Mesenchymal stem cell (in vitro differentiated cells and primary cell): ENCODE measurements at places on chromosomes 3 and 15.

DNA sequence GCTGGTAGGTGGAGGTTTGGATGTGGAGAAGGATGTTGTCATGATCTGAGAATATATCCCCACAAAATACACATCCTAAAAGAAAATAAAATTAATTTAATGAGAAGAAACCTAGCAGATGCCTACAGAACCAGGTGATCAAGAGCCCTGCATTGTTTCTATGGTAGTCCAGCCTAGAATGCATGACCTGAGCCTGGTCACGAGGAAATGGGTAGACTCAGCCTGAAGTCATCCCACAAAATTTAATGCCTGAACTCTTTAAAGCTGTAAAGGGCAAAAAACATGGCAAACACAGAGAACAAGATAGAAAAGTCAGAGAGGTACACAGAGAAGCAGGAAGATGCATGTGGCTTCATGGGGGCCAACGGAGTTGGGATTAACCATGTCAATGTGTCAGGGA is 36.0 kb downstream of the LDHAL6B start:
- no peak overlapping the region for H3K4me3 ChIP-seq
- H3K27ac ChIP-seq, result peak overlapping the region; percentile 65
- H3K4me1 ChIP-seq, result peaks cover 7% of the 10 kb centered on the region
- DNase-seq, result no peak
- no peaks in the 10 kb centered on the region for H3K27me3 ChIP-seq
- peaks cover 82% of the 10 kb centered on the region for H3K36me3 ChIP-seq

DNA sequence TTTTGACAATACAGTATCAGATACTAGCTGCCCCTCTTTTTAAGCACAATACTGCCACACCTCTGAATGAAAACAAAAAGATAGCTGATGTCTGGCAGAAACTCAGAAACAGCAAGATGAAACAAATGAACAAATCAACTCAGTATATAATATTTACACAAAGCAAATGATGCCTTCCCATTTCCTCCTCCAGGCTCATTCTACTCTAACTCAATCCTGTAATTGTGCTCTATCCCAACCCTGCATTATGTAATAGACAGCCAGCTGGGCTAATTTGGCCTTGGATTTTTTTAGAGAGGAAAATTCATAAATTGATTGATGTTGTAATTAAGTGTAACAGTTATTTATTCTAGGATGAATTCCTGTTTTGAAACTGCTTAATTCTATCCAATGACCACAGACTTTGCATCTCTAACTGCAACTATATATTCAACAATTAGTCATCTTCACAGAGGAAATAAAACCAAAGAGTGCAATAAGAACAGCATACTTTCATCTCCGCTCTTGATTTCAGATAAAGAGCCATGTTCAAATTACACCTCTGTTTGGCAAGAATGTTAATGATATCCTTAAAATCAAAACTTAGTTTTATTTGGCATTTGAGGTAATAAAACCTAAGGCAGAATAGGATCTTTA is 6.1 kb downstream of the ATG3 start:
- H3K4me1 ChIP-seq, result no peaks in the 10 kb centered on the region
- peaks cover 13% of the 10 kb centered on the region for H3K36me3 ChIP-seq
- no peaks in the 10 kb centered on the region for H3K27me3 ChIP-seq
- no peak for DNase-seq

DNA sequence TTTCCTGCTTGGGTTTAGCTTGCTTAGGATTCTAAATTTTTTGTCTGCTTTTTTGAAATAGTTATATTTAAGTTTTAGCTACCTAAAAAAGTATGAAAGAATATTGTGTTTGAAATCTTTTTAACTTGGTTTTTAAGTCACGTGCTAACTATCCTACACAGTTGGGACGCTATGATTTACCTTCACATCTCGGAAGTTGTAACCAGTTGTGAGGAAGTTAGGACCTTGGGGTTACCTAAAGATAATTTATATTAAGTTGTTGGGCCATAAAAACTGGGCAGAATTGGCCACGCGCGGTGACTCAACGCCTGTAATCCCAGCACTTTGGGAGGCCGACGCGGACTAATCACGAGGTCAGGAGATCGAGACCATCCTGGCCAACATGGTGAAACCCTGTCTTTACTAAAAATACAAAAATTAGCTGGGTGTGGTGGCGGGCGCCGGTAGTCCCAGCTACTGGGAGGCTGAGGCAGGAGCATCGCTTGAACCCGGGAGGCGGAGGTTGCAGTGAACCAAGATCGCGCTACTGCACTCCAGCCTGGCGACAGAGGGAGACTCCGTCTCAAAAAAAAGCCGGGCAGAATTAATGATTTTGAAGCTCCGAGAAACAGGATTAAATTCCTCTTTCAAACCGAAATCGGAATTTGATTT is 1.0 kb downstream of the ZFAND6 start:
- H3K4me3 ChIP-seq, result peak overlapping the region; percentile 86
- peaks cover 5% of the 10 kb centered on the region for H3K4me1 ChIP-seq
- DNase-seq, result peak; percentile 79
- no peaks in the 10 kb centered on the region for H3K36me3 ChIP-seq
- peak overlapping the region; percentile 92 for H3K27ac ChIP-seq
- peaks cover 14% of the 10 kb centered on the region for H3K27me3 ChIP-seq

- H3K4me1 ChIP-seq, result no peaks in the 10 kb centered on the region
- H3K27ac ChIP-seq, result no peak overlapping the region
- no peak for DNase-seq
- H3K27me3 ChIP-seq, result no peaks in the 10 kb centered on the region
- H3K36me3 ChIP-seq, result no peaks in the 10 kb centered on the region
These were observed 8.0 kb upstream of the KBTBD8 start for GRCh38 chr3:66989860-66990696.

GRCh38 chr3:146072824-146073223 is 88.2 kb downstream of the PLOD2 start:
- peak; percentile 56 for DNase-seq
- no peak overlapping the region for H3K4me3 ChIP-seq
- H3K27ac ChIP-seq, result no peak overlapping the region

DNA sequence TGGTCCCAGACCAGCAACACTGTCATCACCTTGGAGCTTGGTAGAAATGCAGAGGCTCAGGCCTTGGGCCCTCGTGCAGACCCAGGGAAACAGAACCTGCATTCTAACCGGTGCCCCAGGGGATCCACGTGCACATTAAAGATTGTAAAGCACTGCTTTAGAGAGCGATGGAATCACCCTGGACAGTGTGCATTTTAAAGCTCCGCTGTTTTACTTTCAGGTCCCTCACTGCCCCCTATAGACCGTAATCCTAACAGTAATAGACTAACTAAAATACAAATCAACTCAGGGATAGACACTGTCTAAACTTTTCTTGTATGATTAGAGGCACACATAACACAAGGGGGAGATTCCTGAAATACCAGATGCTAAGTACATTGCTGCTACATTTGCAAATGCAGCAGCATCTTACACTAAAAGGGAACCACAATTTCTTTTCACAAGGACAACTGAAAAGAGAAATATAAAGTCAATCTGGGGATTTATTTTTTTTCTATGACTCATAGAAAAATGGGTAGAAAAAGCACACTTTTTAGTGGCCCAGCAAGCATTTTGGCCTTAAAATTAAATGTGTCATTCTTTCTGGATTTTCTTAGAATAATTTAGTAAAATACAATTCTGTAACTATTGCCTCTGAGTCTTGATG is 10.5 kb upstream of the SH3GL3 start:
- no peak overlapping the region for H3K27ac ChIP-seq
- H3K27me3 ChIP-seq, result peaks cover 22% of the 10 kb centered on the region
- peak; percentile 51 for DNase-seq
- no peak overlapping the region for H3K4me3 ChIP-seq
- no peaks in the 10 kb centered on the region for H3K36me3 ChIP-seq

GRCh38 chr3:52333869-52334557 is 17.9 kb downstream of the DNAH1 start:
- peaks cover 11% of the 10 kb centered on the region for H3K36me3 ChIP-seq
- H3K4me1 ChIP-seq, result peaks cover 2% of the 10 kb centered on the region
- DNase-seq, result no peak
- no peaks in the 10 kb centered on the region for H3K27me3 ChIP-seq
- no peak overlapping the region for H3K4me3 ChIP-seq

DNA sequence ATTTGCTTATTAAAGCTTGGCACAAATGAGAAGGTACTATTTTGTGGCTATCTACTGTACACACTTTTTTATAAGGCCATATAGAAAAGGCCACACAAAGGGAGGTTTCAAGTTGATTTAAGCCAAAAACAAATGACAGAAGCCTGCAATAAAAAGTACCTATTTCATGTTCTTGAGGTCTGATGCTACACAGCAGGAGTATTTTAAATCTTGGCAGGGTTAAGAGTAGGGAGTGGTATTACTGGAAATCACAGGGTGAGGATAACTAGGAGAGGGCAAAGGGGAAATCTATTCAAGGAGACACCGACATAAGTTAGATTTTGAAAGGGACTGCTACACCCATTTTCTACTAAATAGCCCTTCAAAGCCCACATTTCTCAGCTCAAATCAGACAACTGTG is 146.2 kb downstream of the GREM1 start:
- no peaks in the 10 kb centered on the region for H3K27me3 ChIP-seq
- DNase-seq, result no peak
- H3K4me3 ChIP-seq, result no peak overlapping the region
- peaks cover 2% of the 10 kb centered on the region for H3K36me3 ChIP-seq

GRCh38 chr3:157282261-157283191 is 122.6 kb upstream of the CCNL1 start:
- H3K27me3 ChIP-seq, result no peaks in the 10 kb centered on the region
- no peak overlapping the region for H3K27ac ChIP-seq
- H3K36me3 ChIP-seq, result no peaks in the 10 kb centered on the region
- DNase-seq, result peak; percentile 83
- H3K4me3 ChIP-seq, result no peak overlapping the region
- H3K4me1 ChIP-seq, result no peaks in the 10 kb centered on the region

DNA sequence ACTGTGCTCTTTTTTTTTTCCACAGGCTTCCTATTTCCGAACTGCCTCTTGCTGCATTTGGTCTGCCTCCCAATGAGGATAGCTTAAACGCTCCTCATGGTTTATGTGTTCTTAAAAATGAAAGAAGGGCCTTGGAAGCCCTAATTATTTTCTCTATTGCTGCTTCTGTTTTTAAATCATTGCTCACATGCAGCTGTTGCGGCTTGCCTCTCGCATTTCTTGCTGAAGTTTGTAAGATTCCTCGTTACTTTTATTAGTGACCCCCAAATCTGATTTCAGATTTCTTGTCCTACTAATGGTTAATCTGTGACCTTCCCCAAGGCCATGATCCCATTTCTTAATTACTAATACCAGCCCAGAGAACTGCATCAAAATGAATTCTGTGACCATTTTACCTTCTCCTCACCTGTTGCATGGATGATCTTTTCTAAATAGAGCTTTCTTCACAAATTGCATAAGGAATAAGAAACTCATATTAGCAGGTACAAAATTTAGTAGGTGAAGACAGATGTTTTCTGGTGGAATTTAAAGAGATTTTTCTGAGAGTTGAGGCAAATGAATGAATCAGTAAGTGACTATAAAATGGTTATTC is 1.8 kb downstream of the UBE2E1 start:
- DNase-seq, result no peak
- no peaks in the 10 kb centered on the region for H3K27me3 ChIP-seq
- peak overlapping the region; percentile 87 for H3K4me3 ChIP-seq
- peaks cover 6% of the 10 kb centered on the region for H3K4me1 ChIP-seq
- no peaks in the 10 kb centered on the region for H3K36me3 ChIP-seq

DNA sequence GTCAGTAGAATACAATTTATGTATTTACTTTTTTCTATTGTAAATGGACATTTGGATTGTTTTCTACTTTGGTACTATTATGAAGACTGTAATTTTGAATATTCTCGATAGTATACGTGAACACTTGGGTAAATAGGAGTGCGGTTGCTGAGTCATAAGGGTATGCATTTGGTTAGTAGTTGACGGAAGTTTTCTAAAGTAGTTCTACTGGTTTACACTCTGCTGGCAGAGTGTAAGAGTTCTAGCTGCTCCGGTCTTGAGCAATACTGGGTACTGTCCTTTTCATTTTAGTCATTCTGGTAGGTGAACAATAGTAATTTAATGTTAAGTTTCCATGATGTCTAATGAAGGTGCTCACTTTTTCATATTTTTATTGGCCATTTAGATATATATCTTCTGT is 70.0 kb downstream of the MEF2A start:
- H3K27me3 ChIP-seq, result no peaks in the 10 kb centered on the region
- DNase-seq, result no peak
- H3K4me1 ChIP-seq, result no peaks in the 10 kb centered on the region
- H3K4me3 ChIP-seq, result no peak overlapping the region

DNA sequence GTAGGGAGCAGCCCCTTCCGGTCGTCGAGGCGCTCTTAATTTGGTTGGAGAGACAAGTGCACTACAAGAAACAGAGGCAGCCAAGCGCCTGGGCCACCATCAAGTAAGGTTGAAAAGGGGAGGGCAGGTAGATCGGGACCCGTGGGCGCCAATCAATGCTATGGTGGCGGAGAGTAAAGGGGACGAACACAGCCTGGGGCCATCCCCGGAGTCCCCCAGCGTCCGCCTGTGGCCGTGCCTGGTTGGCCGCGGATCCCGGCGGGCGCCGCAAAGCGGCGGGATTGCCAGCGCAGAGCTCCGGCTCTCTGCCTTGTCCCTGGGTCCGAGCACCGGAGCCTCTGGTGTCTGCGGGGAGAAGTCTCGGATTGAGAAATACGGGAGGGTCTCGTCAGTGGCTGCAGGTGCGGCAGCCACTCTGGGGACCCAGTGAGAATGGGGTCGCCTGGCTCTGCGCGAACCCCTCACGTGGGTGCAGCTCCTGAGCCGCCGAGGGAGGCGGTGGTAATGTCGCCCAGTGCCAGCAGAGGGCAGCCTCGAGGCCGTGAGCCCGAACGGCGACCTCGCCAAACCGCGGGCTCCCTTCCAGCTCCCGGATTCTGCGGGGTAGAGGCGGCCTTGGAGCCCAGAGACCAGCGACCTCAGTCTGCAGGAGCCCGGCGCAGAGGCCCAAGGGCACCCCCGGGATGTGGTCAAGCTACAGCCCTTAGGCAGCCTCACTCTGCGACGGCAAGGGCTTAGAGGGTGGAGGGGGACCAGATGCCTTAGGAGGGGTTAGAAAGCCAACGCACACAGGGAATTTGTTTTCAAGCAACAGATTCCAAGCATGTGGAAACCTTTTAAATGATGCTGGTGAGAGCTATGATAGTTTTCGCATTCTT is 10.8 kb downstream of the FOXL2 start:
- H3K4me3 ChIP-seq, result peak overlapping the region; percentile 62
- peak; percentile 49 for DNase-seq
- no peak overlapping the region for H3K27ac ChIP-seq
- H3K27me3 ChIP-seq, result peaks cover 70% of the 10 kb centered on the region
